T-cell (primary cell): ENCODE measurements at places on chromosomes 13 and 19.

DNA sequence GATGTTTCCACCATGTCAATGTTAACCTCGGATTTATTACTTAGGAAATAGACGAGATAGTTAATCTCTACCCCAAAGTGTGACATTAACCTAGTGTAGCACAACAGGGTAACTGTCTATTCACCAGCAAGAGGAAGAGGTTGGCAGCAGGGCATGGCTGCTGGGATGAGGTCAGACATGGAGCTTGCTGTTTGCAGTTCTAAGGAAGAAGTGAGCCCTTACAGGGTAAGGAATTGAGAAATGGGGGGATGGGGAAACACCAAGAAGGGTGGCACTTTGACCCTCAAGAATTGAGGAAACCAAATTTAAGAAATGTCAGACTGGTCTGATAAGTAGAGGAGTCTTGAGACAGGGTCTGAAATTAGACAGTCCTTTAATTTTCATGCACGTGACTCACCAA, 62.4 kb downstream of the MBD3L2B start:
- DNase-seq, result no peak

- DNase-seq, result no peak
These were observed 1.5 kb upstream of the ERICH4 start for GRCh38 chr19:41441321-41441945.

DNA sequence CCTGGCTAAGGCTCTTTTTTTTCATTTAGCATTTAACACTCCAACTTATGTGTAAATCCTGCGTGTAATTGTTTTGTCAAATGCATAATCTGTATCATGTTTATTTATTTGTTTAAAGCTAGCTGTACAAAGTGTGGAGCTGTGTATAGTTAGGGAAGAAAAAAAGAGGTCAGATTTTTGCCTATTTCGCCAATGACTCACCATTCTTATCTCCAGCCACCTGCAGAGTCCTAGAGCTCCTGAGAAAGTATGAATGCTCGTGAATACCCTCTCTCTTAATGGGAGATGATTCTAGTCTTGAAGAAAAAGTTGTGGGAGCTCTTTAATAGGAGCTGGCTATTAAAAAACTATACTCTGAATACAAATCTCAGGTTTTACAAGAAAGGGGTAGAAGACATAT, 778.8 kb upstream of the SLITRK5 start:
- DNase-seq, result no peak

- DNase-seq, result no peak
These were observed 62.8 kb upstream of the DOCK9 start for GRCh38 chr13:99040536-99041131.

- no peak for DNase-seq
These were observed 18.8 kb upstream of the SPC24 start for GRCh38 chr19:11174336-11174735.

GRCh38 chr19:43570174-43570791, 5.0 kb downstream of the XRCC1 start:
- no peak for DNase-seq

DNA sequence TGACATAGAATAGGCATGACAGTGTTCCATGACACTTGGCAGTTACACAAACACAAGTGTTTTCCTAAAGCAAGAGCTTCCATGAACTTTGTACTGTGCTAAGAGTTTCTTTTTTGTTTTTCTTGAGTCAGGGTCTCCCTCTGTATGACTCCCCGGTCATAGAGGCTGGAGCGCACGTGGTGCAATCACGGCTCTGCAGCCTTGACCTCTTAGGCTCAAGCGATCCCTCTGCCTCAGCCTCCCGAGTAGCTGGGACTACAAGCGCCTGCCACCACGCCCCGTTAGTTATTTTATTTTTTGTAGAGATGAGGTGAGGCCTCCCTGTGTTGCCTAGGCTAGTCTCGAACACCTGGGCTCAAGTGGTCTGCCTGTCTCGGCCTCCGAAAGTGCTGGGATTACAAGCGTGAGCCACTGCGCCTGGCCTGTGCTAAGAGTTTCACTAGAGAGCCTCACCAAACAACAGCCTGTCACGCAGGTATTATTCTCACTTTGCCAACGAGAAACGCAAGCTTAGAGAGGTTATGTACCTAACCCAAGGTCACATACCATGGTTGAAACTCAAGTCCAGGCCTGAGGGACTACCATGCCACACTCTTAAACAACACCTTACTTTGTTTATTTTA, 355.9 kb downstream of the KLF12 start:
- no peak for DNase-seq

GRCh38 chr13:113665597-113666328, 1.3 kb upstream of the GRK1 start:
- DNase-seq, result no peak
